ENCODE measurements at places on chromosomes 12 and 14. TPM values are rescaled to one million over a fixed set of nuclear protein-coding genes. Genes with fewer than 3 reads are reported as not detected.

NUP107 gene
- 42.5 TPM for total RNA-seq

FAM181A gene
- total RNA-seq: not detected

DTX3 gene
- 22.1 TPM for total RNA-seq

ZDHHC22 gene
- not detected for total RNA-seq

BBOF1 gene
- 5.6 TPM for total RNA-seq

IL22 gene
- total RNA-seq: not detected

MYL2 gene
- not detected for total RNA-seq

- DNase-seq: no peak
Observed at GRCh38 chr12:93107514-93108312, 178.6 kb upstream of the EEA1 start.

DNA sequence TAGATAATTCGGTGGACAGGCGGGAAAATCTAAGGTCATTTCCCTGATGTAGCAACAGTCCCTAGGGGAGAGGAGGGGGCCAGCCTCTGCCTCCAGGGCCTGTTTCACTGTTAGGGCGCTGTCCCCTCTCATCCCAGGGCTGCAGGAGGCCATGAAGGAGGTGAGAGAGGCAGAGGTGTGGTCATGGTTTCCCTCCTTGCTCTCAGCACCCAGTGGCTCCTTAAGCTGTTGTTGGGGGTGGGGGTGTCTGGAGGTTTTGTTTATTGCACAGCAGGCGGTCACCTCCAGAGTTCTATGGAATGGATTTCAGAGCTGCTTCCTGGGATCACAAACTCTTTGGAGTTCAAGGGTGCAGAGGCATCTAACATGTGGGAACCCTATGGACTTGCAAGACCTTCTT lies 212.5 kb upstream of the RTL1 start:
- no peak for DNase-seq

GRCh38 chr14:55130196-55130550 lies 1.1 kb downstream of the LGALS3 start:
- no peak for DNase-seq

DNA sequence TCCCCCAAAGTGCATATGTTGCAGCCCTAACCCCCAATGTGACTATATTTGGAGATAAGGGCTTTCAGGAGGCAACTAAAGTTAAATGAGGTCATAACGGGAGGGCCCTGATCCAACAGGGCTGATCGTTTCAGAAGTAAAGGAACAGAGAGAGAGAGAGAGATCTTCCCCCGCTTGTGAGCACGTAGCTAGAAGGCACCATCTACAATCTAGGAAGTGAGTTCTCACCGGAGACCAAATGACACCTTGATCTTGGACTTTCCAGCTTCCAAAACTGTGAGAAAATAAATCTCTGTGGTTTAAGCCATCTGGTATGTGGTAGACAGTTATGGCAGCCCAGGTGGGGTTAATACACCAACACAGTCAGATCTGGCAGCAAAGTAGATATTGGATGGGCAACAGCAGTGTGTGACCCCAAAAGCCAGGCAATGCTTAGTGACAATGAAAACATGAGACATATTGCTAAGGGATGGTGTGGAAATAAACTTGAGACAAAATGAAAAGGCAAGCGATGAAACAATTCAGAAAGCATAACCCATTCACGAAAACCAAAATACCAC lies 147.2 kb upstream of the GSC start:
- no peak for DNase-seq

DNA sequence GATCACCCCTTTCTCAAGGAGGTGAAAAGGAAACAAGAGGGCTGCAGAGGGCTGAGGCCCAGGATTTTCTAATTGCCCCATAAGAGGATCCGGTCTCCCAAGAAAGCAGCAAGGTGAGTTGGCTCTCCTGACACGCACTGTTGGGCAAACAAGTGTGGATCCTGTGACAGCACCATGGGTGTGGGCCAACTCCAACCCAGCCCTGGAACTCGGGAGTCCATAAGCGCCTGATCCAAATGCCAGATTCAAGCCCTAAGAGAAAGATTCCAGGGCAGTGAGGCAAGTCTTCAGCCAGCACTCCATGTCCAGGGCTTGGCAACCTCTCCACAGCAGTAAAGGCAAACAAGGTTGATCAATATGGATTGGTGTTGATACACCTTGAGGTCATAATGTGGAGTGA lies 33.1 kb downstream of the KCNA5 start:
- no peak for DNase-seq

DNA sequence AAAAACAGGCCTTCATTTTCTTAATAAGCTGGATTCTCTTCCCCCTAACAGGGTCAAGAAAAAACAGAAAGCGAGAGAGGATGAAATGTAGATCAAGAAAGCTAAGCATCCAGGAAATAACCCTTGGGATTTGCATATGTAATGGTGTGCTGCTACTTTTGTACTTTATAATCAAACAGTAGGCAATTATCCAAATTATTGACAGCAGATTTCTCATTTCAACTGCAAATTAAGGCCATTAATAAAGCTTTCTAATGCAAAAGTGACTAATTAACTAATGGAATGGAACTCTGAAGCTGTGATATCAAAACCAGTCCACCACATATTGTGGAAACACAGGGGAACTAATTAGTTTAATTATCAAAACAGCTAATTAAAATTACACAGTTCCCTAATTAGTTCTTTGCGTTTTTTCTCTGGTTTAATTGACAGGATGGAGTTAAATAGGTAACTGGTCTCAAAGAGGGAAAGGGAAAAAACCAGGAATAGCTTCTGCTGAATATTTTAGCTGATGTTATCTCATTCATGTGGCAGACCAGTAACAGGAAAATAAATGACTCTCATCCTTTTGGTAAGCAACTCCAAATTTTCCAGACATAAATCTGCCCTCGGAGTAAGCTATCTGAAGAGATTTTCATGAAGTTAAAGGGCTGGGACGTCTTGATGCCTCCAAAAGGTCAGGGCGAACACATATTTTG lies 182.7 kb upstream of the LMO3 start:
- DNase-seq: no peak

- DNase-seq: no peak
Observed at GRCh38 chr14:105389976-105390848, 8.1 kb upstream of the TEX22 start.

DNA sequence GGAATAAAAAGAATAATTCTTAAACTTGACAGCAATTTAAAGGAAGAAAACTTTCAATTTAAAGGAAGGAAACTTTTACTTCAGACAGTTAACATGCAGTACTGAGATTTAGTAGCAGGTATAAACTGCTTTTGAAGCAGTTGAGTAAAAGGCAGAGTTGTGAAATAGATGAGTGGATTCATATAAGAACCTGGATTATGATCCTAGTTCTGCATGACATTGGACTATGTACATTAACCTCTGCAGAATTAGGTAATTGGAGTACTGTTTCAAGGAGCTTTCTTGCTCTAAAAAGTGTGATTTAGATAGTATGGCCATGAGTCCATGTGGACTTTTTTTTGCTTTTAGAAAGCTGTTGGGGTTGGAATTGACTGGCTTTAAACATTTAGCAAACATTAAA lies 29.7 kb downstream of the ATP2A2 start:
- no peak for DNase-seq

DNA sequence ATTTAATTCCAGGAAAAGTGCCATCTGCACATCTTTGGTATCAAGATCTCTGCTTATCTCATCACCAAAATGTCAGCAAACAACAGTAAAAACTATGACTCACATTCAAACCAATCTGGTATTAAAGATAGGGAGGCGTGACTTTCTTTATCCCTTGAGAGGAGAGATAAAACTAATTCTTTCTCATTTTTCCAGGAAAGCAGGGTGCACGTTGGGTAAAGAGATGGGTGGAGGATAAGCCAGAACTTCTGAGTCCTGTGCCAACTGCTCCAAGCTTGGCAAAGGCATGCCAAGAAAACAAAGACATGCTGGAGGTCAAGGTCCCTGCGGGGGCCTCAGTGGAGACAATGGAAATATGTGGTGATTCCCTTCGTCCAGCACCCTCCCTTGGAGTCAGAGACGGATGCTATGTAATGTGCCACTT lies 225.8 kb upstream of the PLXNC1 start:
- DNase-seq: no peak

GRCh38 chr12:10215436-10215835 lies 2.8 kb downstream of the GABARAPL1 start:
- DNase-seq: no peak

GRCh38 chr14:52898496-52898895 lies 52.4 kb downstream of the FERMT2 start:
- DNase-seq: no peak

- DNase-seq: no peak
Observed at GRCh38 chr12:128637642-128638606, 185.8 kb downstream of the SLC15A4 start.

GRCh38 chr14:88269806-88270420 lies 53.2 kb downstream of the KCNK10 start:
- no peak for DNase-seq
